ENCODE measurements at places on chromosomes 2 and 18. TPM values are rescaled to one million over a fixed set of nuclear protein-coding genes. Genes with fewer than 3 reads are reported as not detected.

DNA sequence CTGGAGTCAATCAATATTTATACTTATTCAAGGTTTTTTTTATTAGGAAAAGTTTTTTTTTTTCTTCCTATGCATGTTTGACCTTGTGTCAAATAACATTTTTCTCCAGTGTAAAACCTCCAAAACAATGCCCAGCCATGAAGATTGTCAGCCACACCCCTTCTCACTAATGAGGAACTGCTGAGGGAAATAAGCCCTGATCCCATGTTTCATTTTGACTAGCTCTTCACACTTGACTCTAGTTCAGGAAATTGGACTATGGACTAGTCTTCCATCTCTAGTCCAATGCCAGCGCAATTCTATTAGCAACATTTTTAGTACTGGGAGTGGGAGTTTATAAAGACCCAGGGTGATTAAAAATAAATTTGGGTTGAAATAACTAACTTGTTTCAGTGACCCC, 275.6 kb upstream of the CXCR4 start:
- DNase-seq: no peak

GRCh38 chr18:51107598-51108305, 77.7 kb downstream of the SMAD4 start:
- DNase-seq: peak; percentile 52

GRCh38 chr2:105490956-105491355, 92.1 kb upstream of the FHL2 start:
- DNase-seq: no peak

GRCh38 chr2:191724015-191724414, 46.1 kb downstream of the NABP1 start:
- DNase-seq: no peak

DNA sequence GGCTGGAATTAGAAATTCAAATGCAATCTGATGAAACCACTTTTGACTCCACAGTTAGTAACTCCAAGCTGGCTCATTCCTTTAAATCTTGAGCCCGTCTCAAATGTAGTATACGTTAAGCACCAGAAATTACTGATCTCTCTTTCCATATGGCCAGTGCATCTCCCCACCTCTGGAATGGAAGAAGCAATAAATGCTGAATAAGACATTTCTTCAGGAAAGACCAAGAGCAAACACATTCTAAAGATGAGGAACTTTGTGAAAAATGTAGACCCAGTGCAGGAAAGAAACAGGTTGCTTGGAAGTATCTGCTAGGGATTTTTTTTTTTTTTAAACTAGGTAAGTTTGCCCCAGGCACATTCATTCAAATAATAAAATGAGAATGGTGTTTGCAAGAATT, 143.1 kb upstream of the FBXO11 start:
- DNase-seq: no peak

DNA sequence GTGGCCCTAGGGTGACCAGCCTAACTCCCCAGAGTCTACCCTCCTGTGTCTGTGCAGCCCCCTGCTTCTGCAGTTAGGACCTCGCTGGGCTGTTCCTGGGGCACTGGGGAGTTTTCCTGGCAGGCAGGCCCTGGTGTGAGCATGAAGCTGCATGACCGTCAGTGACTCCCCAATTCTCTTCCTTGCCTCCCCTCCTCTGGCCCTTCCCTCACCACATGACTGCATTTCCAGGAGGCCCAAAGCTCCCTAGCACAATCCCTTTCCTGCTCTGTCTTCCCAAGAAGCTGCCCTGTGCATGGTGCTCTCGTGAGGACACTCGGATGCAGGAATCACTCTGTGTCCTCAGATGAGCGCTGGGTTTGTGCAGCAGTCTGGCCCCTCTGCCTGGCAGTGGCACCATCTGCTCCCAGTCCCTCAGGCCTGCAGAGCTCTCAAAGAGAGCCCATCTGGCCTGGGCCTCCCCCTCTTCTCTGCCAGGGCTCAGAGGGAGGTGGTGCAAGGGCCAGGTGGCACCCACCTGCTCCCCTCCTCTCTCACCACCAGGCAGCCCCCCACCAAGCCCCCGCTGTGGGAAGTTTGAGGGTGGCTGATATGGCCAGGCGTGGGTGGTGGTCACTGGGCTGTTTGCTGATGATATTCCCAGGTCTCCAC, 125.6 kb upstream of the HS6ST1 start:
- no peak for DNase-seq

- no peak for DNase-seq
Observed at GRCh38 chr2:172558372-172558771, 2.5 kb downstream of the PDK1 start.

- DNase-seq: no peak
Observed at GRCh38 chr2:241665731-241666440, 20.7 kb downstream of the DTYMK start.

DNA sequence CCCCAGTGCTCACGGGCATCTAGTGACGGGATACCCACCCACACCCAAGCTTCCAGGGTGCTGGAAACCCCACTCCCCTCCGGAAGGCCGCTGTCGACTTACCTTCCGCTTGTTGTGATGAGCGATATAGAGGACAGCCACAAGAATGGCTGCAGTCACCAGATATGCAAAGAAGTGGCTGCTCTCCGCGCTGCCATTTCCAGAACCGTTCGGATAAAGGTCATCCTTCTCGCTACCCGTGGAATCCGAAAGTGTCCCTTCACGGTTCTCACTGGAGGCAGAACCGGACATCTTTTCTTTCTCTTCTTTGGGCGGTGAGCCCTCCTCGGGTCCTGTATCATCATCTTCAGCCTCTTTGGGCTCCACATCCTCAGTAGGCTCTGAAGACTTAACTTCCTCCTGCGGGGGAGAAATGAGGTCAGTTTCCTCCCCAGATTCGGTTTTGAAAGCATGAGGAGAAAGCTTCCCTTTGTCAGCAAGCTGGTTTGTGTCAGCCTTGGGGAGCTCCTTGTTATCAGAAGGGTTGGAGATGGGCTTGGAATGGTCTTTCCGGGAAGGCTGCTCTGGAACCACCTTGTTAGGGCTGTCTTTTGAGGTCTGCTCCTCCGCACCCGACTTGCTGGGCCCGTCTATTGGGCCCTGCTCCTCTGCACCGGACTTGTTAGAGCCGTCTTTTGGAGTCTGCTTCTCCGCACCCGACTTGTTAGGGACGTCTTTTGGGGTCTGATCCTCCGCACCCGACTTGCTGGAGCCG, 1.2 kb downstream of the TGOLN2 start:
- DNase-seq: peak; percentile 67

Gene KCNK3
- total RNA-seq: 0.05 TPM

Gene INPP5D
- total RNA-seq: 45.3 TPM

Gene ACTR3
- total RNA-seq: 248 TPM

Gene MYO3B
- total RNA-seq: not detected

Gene TRIP12
- 238 TPM for total RNA-seq

Gene FEZ2
- 103 TPM for total RNA-seq

Gene ASAP2
- 59.6 TPM for total RNA-seq

Data from dermis blood vessel endothelial cell (primary cell).